Fibroblast of the aortic adventitia (primary cell): ENCODE measurements at places on chromosomes 13 and 19. TPM values are rescaled to one million over a fixed set of nuclear protein-coding genes. Genes with fewer than 3 reads are reported as not detected.
A peak's percentile ranks its signal among the peaks of the same experiment; 100 is the strongest.

DNA sequence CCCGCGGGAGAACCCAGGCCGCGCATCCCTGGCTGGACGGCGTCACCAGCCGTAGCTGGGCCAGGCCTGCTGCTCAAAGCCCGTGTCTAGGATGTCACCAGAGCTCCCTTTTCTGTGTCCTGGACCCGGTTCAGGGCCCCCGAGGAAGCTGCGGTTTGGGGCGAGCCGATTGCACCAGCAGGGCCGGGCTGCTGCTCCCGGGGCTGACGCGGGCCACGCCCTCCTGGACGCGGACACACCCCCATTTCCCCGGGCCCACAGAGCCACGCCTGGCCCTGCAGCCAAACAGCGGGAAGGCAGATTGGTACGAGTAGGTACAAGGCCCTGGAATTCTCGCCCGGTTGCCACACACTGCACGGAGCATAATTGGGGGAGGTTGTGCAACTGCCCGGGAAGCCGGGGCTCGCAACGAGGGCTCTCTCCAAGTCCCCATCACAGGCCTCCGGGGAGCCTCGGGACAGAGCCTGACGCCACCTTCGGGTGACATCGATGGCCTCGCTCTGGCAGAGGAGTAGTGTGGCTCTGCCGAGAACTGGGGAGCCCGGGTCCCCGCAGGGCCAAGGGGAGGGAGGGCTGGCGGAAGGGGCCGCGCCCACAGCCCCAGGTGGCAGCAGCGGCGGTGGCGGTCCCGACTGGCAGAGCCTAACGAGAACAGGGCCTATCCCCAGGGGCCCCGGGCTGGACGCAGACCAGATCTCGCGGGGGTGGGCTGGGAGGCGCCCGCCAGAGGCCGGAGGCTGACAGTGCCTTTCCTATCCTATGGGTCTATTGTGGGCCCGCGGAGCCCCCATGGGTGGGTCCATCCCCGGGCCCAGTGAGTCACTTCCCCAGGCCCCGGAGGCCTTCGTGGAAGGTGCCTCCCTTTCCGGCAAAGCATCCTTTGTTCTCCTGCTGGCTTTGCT, 23.5 kb downstream of the KCTD15 start:
- DNase-seq = peak; percentile 72

DNA sequence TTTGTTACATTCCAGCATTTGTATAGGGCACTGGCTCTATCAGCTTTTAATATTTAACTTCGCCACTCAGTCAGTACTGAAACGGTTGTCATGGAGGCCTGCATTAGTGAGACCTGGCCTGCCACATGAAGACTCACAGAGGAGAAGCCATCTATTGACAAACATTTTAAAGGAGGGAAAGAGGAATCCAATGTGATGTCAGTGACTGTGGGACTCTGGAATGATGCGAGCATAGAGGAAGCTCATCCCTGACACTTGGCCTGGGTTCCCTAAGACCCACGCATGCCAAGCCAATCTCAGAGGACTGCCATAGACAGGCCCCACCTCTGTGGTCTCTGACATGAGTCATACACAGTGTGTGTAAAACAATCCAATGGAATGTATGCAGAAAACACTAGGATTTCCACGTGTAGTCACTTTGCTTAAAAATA, 7.9 kb upstream of the DPY19L3 start:
- DNase-seq = peak; percentile 82

GRCh38 chr13:43375797-43376465, 352.5 kb downstream of the DNAJC15 start:
- no peak for DNase-seq

C1QTNF9B gene
- not detected in 2 replicates for total RNA-seq

- DNase-seq = peak; percentile 70
These were observed 10.3 kb upstream of the ZNF83 start for GRCh38 chr19:52648336-52649016.
